ENCODE measurements at places on chromosomes 4 and X. TPM values are rescaled to one million over a fixed set of nuclear protein-coding genes. Genes with fewer than 3 reads are reported as not detected.

The S100P gene
- total RNA-seq = 16.8 TPM

The UBE2D3 gene
- total RNA-seq = 276 TPM

The RTL9 gene
- 0.16 TPM for total RNA-seq

- no peaks in the 10 kb centered on the region for H3K36me3 ChIP-seq
- H3K4me3 ChIP-seq = no peak overlapping the region
- no peaks in the 10 kb centered on the region for H3K27me3 ChIP-seq
- no peaks in the 10 kb centered on the region for H3K4me1 ChIP-seq
Measured at GRCh38 chr4:170102426-170102825, 12.7 kb upstream of the AADAT start.

GRCh38 chrX:56066016-56066415 is 166.1 kb upstream of the KLF8 start:
- no peaks in the 10 kb centered on the region for H3K27me3 ChIP-seq
- no peak for DNase-seq
- H3K4me3 ChIP-seq = no peak overlapping the region
- no peaks in the 10 kb centered on the region for H3K4me1 ChIP-seq
- H3K36me3 ChIP-seq = no peaks in the 10 kb centered on the region
- no peak overlapping the region for H3K27ac ChIP-seq

DNA sequence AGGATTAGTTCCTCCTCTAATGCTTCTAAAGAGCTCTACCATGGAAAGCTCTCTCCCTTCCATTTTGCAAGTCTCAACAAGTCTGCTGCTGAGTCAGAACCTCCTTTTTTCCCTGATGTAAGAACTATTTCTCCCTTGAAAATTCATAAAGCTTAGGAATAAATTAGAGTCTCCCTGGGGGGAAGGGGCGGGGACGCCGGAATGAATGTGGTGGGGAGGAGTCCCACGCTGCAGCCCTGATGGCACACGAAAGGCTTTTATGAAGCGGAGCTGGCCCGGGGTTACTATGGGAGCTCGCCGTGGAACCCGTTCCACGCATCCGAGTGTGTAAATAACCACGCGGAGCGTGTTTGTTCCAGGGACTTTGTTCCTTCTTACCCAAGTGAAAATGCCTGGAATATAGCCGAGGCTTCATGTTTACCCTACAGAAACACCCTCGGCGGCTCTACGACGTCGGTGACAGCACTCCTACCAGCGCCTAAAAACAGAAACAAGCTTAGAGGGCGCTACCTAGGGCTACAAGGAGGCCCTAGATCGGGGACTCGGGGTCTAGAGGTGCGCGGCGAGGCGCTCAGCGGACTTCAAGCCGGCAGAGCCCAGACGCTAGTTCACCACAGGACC is 923 bp upstream of the CPEB2 start:
- H3K4me3 ChIP-seq = peak overlapping the region; percentile 89
- no peaks in the 10 kb centered on the region for H3K27me3 ChIP-seq
- DNase-seq = peak; percentile 59
- peaks cover 30% of the 10 kb centered on the region for H3K4me1 ChIP-seq
- peak overlapping the region; percentile 98 for H3K27ac ChIP-seq
- no peaks in the 10 kb centered on the region for H3K36me3 ChIP-seq

- DNase-seq = no peak
- H3K27ac ChIP-seq = no peak overlapping the region
- no peaks in the 10 kb centered on the region for H3K27me3 ChIP-seq
Measured at GRCh38 chr4:38832624-38833528, 23.7 kb downstream of the TLR6 start.

- no peak overlapping the region for H3K4me3 ChIP-seq
- no peak for DNase-seq
- no peaks in the 10 kb centered on the region for H3K36me3 ChIP-seq
- H3K27ac ChIP-seq = no peak overlapping the region
Measured at GRCh38 chr4:155975511-155975910, 21.8 kb upstream of the CTSO start.

- no peak overlapping the region for H3K27ac ChIP-seq
- peaks cover 34% of the 10 kb centered on the region for H3K4me1 ChIP-seq
- peaks cover 26% of the 10 kb centered on the region for H3K36me3 ChIP-seq
- no peaks in the 10 kb centered on the region for H3K27me3 ChIP-seq
- DNase-seq = no peak
Measured at GRCh38 chrX:9467751-9468150, 2.9 kb downstream of the TBL1X start.

GRCh38 chrX:87896057-87896456 is 378.5 kb downstream of the KLHL4 start:
- no peaks in the 10 kb centered on the region for H3K27me3 ChIP-seq
- no peak overlapping the region for H3K4me3 ChIP-seq
- H3K27ac ChIP-seq = no peak overlapping the region

DNA sequence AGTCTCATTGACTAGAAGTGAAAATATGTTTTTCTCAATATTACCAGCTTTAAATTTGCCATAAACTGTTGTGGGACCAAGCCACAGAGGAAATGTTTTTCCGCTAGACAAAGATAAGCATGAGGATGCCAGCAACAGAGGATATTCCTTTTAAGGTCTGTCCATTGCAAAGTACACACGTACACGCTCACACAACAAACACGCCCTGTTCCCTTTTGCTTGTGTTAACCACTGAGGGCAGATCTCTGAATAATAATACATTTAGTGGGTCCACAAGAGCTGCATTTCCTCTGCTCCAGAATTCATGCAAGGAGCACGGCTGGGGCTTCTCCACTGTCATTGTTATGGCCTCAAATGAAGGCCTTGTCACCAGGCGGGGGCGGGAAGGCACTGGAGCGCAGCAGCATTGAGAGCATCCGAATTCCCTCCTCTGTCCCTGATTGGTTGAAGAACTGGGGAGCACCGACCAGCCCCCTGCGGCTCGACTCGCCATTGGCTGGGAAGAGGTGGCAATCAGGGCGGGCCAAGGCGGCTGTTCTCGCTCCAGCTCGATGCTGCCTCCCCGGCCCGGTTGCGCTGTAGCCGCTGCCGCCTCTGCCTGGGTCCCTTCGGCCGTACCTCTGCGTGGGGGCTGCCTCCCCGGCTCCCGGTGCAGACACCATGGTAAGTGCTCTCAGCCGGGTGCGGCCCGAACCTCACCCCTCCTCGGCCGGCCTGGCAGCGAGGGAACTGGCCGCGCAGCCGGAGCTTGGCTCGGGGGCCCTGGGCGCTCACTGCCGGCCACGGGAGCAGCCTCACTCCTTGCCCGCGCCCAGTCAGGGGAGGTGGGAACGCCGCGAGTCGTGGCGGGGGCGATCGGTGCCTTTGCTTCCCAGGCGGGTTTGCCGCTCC is at the start of gene GUCY1B1:
TSS of gene GUCY1B1 (plus strand) at position 541 of the 891 bp plus-strand sequence. CDS start at position 661, 120 bp downstream.
- H3K4me1 ChIP-seq = 0 out of 2 replicates have a peak, but pooled peaks cover 3% of the 10 kb centered on the region
- no peaks in the 10 kb centered on the region for H3K27me3 ChIP-seq
- H3K4me3 ChIP-seq = no peak within 1 kb of the TSS

- H3K27ac ChIP-seq = peak overlapping the region; percentile 82
- no peaks in the 10 kb centered on the region for H3K27me3 ChIP-seq
- DNase-seq = no peak
- peak overlapping the region; percentile 65 for H3K4me3 ChIP-seq
- H3K36me3 ChIP-seq = peaks cover 40% of the 10 kb centered on the region
Measured at GRCh38 chrX:129930941-129931410, 25.0 kb downstream of the UTP14A start.

GRCh38 chr4:112975567-112976355 is 73.7 kb upstream of the ANK2 start:
- no peak overlapping the region for H3K4me3 ChIP-seq
- no peak for DNase-seq
- H3K36me3 ChIP-seq = no peaks in the 10 kb centered on the region
- no peaks in the 10 kb centered on the region for H3K27me3 ChIP-seq
- H3K4me1 ChIP-seq = no peaks in the 10 kb centered on the region

DNA sequence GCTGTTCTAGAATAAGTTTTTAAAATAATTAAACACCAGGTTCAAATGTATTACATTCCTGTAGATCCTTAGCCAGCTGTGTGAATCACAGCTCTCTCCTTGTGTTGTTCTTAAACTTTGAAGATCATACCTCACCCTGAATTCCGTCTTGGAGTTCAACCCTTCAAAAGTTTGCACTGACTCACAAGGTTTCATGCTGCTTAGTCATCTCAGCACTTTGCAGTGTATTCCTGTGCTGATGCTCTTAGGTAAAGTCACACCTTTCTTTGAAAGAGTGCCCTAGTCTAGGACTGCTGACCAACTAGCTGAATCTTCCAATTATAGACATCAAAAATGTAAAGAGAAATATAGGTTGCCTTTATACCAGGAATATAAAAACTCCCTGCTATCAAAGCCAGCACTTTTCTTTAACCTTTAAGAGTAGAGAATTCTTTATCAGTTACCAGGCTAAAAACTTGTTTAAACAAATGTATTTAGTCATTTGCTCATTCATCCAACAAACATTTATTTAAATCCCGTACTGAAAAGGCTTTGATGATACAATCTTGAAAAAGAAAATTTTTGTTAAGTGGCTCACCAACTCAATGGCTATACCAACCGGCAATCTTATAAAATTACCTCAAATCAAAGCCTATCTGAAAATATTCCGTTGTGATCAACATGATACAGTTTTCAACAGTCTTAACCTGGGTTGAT is 169.7 kb downstream of the RAP1GDS1 start:
- H3K36me3 ChIP-seq = peaks cover 8% of the 10 kb centered on the region
- no peak overlapping the region for H3K27ac ChIP-seq

DNA sequence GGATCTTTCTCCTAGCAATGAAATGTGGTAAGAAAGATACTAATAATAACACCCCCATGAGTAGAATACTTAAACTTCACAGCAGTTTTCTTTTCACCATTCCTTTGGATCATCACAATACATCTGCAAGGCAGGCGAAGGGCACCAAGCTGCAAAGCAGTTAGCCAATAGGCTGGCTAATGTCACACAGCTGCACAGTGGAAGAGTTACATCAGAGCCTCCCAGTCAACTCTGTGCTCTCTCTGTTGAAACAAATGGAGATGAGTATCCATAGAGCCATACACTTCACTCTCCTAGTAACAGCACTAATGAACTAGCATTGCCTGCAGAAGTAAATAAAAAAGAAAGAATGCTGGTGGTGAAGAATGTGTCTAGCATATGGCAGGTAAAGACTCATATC is 139.0 kb downstream of the ATG4A start:
- no peaks in the 10 kb centered on the region for H3K4me1 ChIP-seq
- H3K4me3 ChIP-seq = no peak overlapping the region
- no peak for DNase-seq
- H3K36me3 ChIP-seq = no peaks in the 10 kb centered on the region
- no peaks in the 10 kb centered on the region for H3K27me3 ChIP-seq

- no peak for DNase-seq
- no peaks in the 10 kb centered on the region for H3K27me3 ChIP-seq
- no peaks in the 10 kb centered on the region for H3K4me1 ChIP-seq
- no peaks in the 10 kb centered on the region for H3K36me3 ChIP-seq
Measured at GRCh38 chr4:36173905-36174304, 70.4 kb downstream of the ARAP2 start.

- H3K4me3 ChIP-seq = no peak overlapping the region
- H3K4me1 ChIP-seq = no peaks in the 10 kb centered on the region
- H3K27ac ChIP-seq = no peak overlapping the region
- no peaks in the 10 kb centered on the region for H3K36me3 ChIP-seq
- DNase-seq = no peak
- peaks cover 3% of the 10 kb centered on the region for H3K27me3 ChIP-seq
Measured at GRCh38 chrX:3787856-3788255, 74.4 kb upstream of the PRKX start.

DNA sequence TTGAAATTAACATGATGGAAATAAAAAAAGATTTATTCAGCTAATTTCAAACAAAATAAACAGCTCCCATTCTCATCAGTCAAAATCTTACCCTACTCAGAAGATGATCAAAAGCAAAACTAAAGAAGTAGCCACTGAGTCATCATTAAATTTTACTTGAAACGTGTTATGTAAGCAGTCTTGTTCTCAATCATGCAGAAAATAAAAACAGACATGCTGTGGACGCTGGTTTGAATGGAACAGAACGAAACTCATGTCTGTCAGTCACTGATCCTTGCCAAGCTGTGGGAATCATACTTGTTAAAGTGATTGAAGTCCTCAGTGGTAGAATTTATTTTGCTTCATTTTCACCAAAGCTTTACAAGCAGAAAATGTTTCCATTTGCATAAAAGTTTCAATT is 77.2 kb upstream of the TLR3 start:
- no peaks in the 10 kb centered on the region for H3K4me1 ChIP-seq
- H3K4me3 ChIP-seq = no peak overlapping the region
- H3K27ac ChIP-seq = no peak overlapping the region
- DNase-seq = no peak
- no peaks in the 10 kb centered on the region for H3K27me3 ChIP-seq
- no peaks in the 10 kb centered on the region for H3K36me3 ChIP-seq

DNA sequence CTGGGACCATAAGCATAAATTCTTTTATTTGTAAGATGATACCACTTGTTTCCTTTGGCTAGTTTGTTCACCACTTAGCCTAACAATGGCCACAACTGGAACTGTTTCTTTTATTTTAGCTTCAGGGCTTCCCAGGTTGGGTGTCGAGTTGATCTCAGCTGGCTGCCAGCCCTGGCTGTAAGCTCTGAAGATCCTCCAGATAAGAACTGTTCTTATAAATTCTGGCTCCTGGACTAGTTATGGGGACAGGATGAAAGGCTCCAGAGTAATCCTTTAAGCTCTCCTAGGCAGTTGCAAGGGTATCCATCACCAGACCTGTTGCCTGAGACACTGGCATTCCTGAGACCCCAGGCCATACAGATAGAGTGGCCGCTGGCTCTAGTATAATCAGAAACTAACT is 129.4 kb upstream of the ACSL4 start:
- H3K36me3 ChIP-seq = no peaks in the 10 kb centered on the region
- H3K4me1 ChIP-seq = 0 out of 3 replicates have a peak, but pooled peaks cover 6% of the 10 kb centered on the region
- H3K27ac ChIP-seq = no peak overlapping the region
- H3K4me3 ChIP-seq = no peak overlapping the region
- H3K27me3 ChIP-seq = no peaks in the 10 kb centered on the region

DNA sequence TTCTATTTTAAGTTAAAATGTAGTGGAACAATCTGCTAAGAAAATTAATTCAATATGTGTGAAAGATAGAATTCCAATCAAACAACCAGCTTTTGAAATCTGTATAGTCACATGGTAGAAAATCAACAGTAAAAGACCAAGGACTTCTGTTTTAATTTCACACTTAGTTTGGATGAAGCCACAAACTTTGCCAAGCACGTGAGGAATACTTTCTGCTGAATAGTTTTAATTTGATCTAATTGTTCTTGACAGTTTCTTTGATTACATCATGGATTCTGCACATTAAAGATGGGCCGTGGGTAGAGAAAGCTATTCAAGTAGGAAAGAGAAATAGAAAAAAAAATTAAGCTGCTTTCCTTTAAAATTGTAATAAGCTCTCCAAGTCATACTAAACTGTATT is 137.9 kb upstream of the FAM241A start:
- H3K27me3 ChIP-seq = no peaks in the 10 kb centered on the region
- DNase-seq = no peak
- no peaks in the 10 kb centered on the region for H3K4me1 ChIP-seq

DNA sequence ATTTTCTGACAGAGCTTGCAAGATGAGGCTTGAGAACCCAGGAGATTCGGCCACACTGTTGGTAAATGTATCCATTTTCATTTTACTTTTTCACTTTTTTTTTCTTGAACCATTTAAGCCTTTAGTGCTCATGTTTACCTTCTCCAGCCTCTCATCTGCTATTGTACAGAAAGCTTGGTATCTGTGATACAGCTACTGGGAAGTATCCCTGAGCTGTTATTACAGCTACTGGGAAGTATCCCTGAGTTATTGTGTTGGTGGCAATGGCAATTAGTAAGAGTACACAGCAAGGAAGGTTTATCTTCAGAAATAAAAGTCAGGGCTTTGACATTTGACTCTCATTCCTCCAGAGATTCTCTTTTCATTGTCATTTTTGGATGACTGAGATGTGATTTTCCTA is 11.8 kb downstream of the CTSO start:
- no peak overlapping the region for H3K27ac ChIP-seq
- no peak for DNase-seq
- H3K4me3 ChIP-seq = no peak overlapping the region

All from K562 (cell line).